ENCODE measurements at places on chromosomes 11 and 22. TPM values are rescaled to one million over a fixed set of nuclear protein-coding genes. Genes with fewer than 3 reads are reported as not detected.

The CYTH4 gene
- total RNA-seq: 1.6 TPM

The NUP160 gene
- total RNA-seq: 21.4 TPM

The C11orf52 gene
- 3.5 TPM for total RNA-seq

The DNHD1 gene
- 4.9 TPM for total RNA-seq

The SLC22A12 gene
- total RNA-seq: not detected

The MYBPC3 gene
- not detected for total RNA-seq

The SCUBE2 gene
- total RNA-seq: 3.0 TPM

The DEFB131B gene
- not detected for total RNA-seq

The KBTBD3 gene
- total RNA-seq: 3.1 TPM

The TMEM191B gene
- 3.0 TPM for total RNA-seq

The KRTAP5-1 gene
- not detected for total RNA-seq

The PKNOX2 gene
- total RNA-seq: 0.28 TPM

The FAM181B gene
- 0.28 TPM for total RNA-seq

The GRAP2 gene
- total RNA-seq: 0.92 TPM

The FGF3 gene
- total RNA-seq: not detected

The ART1 gene
- not detected for total RNA-seq

The PKDREJ gene
- 0.04 TPM for total RNA-seq

The E2F8 gene
- 5.2 TPM for total RNA-seq

The MPPED2 gene
- total RNA-seq: 0.72 TPM

The ZNF74 gene
- total RNA-seq: 4.6 TPM

The LRRN4CL gene
- total RNA-seq: 1.1 TPM

The TNNI2 gene
- total RNA-seq: 4.4 TPM

The CAPN5 gene
- 30.4 TPM for total RNA-seq

The NRGN gene
- total RNA-seq: 1.1 TPM

The GSTT2B gene
- total RNA-seq: 6.5 TPM

The ART5 gene
- total RNA-seq: not detected

The GANAB gene
- 175 TPM for total RNA-seq
